Stimulated activated CD8-positive, alpha-beta memory T cell treated with anti-CD3 and anti-CD28 coated beads, Interleukin-7, amount 100 ng/mL, for 1 hour (primary cell): ENCODE measurements at places on chromosomes 5 and 9.

GRCh38 chr5:133754575-133755169 is 142.3 kb upstream of the FSTL4 start:
- DNase-seq, result no peak

DNA sequence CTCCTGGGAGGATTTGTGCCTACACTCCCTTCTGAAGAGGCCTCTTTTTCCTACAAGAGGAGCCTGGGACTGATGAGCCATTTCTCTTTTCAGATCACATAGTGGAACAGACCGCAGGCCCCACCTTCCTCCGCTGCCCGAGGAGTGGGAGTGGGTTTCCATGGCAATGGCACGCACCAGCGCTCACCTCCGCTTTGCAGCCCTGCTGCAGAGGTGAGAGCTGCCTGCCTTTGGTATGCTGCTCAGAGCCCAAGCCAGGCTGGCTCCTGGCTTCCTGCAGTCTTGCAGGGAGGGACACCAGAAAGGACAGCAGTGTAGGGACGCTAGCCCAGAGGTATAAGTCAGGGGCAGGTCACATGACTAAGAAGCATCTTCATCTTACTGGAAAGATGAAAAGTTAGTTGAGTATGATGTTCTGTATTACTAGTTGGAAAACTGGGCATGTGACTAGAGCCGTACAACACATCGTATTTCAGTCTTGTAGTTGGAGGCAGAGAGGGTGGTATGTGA is 12.4 kb downstream of the PTTG1 start:
- DNase-seq, result no peak

DNA sequence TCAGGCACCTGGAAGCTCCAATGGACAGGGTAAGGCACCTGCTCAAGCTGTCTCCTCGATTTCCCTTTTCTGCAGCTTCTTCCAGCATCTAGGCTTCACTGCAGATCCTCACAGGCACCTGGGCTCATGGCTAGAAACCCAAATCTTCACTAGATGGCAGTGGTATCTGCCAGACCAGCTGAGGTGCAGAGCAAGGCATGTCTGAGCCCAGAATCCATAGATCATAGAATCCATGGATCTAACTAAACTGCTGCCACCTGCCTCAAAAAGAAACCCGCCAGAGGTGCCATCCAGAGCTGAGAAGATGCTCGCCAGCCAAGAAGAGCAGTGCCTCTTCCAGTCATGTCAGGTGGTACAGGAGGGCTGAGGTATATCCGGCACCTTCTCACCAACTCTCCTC is 6.9 kb downstream of the SHC3 start:
- no peak for DNase-seq

GRCh38 chr9:97312556-97312955 is 5.1 kb downstream of the CCDC180 start:
- DNase-seq, result no peak

DNA sequence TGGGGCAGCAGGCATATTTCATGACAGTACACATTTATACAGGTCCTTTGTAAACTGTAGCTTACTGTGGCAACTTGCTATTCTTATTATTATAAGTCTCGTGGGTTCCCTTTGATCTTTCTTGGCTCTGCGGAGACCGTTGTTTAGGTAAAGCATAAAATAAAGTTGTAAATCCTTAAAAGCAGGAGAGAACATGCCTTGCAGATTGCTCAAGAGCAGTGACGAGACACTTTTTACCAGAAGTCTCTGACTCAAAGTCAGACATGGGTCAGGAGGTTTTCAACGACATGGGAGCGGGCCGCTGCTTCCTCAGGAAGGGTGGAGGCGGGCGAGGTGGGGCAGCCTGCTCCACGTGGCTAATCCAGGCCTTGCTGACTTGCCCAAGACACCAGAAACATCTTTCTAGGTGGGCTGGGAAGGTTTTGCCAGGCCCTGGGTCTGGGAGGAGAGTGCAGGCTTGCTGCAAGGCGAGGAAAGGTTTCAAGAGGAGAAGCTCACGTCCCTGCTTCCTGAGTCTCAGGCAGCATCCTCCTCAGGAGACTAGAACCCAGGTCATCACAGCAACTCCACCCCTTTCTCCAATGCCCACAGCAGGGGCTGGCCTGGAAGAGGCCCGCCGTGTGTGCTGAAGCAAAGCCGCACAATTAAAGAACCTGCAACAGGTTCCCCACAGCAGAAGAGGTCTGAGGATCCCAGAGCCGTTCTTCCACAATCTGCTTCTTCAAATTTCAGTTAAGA is 6.5 kb downstream of the TBC1D2 start:
- no peak for DNase-seq

GRCh38 chr5:141597394-141597793 is 21.4 kb downstream of the DIAPH1 start:
- DNase-seq, result no peak

DNA sequence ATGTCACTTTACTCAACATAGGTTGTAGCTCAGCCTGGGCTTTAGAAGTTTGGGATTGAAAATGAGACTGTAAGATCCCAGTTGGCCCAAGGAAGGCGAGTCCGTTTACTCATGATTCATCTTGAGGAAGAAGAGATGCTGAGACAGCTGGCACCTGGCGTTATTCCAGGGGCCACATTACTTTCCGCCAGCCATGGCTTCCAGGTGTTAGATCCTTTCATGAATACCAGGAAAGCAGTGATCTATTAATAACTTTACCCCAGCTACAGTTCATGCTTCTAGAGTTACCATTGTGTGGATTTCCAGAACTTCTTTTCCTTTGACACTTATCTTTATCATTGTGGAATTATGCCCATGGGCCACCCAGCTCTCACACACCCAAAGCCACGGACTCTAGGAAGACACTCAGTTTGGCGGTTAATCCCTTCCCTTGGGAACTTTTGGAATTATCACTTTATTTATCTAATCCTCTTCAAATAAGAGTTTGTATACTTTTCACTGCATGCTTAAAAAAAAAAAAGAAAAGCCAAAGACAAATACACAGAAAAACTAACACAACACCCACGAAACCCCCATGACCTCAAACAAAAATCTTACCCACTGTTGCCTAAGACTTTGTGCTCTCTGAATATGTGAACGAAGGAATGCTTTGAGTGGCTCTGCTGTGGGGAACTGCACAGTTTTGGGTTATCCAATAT is 26.9 kb downstream of the RAI14 start:
- DNase-seq, result no peak

DNA sequence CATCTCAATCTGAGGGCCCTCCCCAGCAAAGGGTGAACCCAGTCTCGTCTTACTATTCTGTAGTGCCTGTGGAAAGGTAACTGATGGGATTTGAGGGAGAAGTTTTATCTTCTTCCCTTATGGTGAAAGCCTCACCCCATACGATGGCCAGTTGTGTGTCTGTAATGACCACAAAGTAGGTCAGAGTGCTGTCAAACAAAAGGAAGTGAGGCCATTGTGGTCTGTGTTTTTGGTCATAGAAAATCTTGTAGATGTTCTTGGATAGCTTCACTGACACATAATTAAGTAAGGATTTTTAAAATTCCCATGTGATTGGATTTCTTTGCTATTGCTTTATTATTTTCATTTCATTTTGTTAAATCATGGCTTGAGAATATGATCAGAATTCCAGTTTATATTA is 505.1 kb upstream of the KLF4 start:
- no peak for DNase-seq

DNA sequence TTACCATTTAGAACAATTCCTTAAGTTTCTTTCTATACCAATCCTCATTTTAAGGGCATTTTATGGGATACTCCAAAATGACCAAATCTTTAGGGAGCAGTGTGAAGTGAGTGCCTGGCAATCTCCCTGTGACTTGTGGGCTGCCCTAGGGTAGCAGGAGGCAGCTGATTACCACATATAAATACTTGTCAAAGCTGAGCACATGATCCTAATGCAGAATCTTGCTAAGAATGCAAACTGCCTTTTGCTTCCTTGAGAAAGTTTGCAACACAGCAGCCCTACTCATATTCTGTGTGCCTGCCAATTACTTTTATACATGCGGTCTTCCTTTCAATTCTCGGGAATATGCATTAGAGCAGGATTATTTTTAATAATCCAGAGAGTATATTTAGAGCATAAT is 18.2 kb upstream of the NREP start:
- DNase-seq, result no peak

DNA sequence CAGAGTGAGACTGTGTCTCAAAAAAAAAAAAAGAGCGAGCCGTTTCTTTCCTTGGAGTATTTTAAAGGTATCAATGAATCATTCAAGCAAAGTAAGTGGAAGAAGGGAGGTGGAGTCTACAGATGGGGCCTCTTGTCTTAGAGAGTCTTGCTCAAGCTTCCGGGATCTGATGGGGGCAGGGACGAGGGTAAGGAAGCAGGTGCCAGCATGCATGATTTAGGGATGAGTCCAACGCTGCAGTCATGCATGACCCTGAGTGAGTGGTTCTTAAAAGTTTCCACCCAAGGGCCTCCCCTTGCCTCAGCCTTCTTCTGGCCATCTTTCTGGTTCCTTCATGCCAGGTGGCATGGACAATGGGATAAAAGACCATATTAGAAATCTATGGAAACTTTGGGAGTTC is 79.6 kb downstream of the MYO10 start:
- DNase-seq, result no peak

DNA sequence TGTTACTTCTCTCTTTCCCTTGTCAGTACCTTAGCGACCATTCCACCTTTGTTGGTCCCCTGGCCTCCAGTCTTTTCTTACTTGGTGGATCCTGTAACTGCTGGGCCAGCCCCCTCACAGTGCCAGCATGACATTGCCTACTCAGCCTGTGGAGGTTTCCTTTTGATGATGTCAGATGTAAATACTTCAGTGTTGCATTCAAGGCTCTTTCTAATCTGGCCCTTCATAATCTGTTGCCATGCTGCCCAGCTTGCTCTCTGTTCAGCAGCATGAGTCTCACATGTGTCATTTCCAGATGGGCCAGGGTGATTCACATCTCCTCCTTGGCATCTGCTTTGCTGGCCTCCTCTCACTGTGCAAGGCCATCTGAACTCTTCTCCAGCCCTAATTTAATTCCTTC is 57.1 kb downstream of the MAST4 start:
- DNase-seq, result no peak

GRCh38 chr9:107759009-107759822 is 269.6 kb upstream of the KLF4 start:
- no peak for DNase-seq

DNA sequence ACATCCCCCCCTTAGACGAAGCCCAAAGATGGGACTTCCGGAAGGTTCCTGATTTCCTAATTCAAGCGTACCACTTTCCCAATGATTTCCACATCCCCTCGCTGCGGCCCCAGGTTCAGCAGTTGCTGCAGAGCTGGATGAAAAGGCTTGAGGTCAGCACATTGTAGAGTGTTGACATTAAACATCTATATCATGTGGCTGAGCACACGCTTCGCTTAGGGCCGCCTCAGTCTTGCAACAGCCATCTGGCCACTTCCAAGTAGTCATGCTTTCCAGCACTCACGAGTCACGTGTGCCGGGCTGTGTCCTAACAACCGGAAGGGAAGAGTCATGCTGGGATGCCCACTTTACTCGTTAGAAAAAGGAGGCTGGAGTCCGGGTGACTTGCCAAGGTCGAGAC is 340.6 kb upstream of the IRX4 start:
- no peak for DNase-seq

GRCh38 chr5:4758550-4758949 is 381.6 kb upstream of the ADAMTS16 start:
- DNase-seq, result no peak

- no peak for DNase-seq
Observed at GRCh38 chr5:151022511-151023018, 2.2 kb downstream of the GPX3 start.

DNA sequence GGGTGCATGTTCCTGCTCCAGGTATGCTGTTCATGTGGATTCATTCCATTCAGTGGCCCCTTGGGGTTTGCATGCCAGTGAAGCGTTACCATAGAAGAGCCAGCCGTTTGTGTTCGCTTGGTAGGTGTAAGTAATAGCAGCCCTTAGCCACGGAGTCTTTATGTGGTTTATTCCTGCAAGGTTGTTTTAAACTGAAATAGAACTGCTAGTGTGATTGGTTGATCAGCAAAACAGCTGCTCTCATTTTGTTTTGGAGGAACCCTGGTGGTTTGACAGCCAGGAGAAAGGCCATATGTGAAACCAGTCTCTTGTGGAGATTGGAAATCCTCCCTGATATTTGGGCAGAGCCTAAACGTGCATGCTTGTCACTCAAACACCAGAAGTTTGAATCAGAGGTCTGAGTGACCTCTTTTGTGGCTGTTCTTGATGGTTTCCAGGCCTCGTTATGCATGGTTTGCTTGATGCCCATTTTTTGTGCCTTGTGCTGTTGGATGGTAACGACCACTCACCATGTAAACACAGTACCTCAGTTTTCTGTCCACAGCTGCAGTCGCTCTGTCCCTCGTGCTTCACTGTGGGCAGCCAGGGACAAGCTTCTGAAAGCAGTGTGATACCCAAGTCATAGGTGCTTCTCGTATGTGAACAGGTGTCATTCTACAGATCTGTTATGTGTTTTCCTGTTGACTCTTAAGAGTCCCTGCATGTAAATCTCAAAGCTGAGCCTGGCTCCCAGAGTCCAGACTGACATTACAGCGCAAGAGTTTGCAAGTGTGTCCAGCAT is 58.3 kb upstream of the NXNL2 start:
- no peak for DNase-seq

DNA sequence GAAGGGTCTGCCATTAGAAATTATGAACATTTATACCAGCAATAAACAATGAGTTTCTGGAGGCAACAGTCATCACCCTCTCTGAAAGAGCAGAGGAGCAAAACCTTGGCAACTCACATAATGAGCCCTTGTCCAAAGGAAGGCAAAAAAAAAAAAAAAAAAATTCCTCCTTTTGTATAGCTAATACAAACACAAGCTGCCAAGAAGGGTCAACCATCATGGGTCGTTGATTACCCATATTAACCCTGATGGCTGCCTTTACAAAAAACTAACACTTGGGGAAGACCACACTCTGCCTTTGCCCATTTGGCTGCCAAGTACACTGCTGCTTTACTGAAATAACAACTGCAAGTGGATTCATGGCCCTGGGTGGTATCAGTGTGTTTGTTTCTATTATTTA is 272.7 kb downstream of the ADAMTSL1 start:
- DNase-seq, result no peak

- no peak for DNase-seq
Observed at GRCh38 chr5:151077419-151077818, 3.4 kb downstream of the TNIP1 start.

GRCh38 chr5:91119981-91120850 is 262.9 kb downstream of the ARRDC3 start:
- DNase-seq, result no peak

DNA sequence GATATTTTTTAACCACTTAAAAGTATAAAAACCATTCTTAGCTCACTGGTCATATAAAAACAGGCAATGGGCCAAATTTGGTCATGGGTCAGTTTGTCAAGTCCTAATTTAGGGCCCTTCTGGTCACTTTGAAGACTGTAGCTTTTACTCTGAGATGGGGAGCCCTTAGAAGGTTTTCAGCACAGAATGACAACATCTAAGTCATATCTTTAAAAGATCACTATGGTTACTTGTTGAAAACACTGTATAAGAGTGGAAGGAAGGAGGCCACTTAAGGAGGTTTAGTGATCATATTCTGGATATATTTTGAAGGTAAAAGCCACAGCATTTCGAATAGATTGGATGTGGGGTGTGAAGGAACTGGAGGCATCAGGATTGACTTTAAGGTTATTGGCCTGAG is 76.7 kb downstream of the STRBP start:
- no peak for DNase-seq

- peak; percentile 43 for DNase-seq
Observed at GRCh38 chr9:74773886-74774479, 113.7 kb downstream of the TRPM6 start.
